Activated gamma-delta T cell treated with anti-CD3 and anti-CD28 coated beads, Interleukin-2, amount 50 U/mL, for 16 hours (primary cell): ENCODE measurements at places on chromosomes 7 and 10.

- no peak for DNase-seq
These were observed 69.8 kb downstream of the DOCK4 start for GRCh38 chr7:112136271-112137008.

- no peak for DNase-seq
These were observed 35.3 kb downstream of the COG5 start for GRCh38 chr7:107528461-107528860.

DNA sequence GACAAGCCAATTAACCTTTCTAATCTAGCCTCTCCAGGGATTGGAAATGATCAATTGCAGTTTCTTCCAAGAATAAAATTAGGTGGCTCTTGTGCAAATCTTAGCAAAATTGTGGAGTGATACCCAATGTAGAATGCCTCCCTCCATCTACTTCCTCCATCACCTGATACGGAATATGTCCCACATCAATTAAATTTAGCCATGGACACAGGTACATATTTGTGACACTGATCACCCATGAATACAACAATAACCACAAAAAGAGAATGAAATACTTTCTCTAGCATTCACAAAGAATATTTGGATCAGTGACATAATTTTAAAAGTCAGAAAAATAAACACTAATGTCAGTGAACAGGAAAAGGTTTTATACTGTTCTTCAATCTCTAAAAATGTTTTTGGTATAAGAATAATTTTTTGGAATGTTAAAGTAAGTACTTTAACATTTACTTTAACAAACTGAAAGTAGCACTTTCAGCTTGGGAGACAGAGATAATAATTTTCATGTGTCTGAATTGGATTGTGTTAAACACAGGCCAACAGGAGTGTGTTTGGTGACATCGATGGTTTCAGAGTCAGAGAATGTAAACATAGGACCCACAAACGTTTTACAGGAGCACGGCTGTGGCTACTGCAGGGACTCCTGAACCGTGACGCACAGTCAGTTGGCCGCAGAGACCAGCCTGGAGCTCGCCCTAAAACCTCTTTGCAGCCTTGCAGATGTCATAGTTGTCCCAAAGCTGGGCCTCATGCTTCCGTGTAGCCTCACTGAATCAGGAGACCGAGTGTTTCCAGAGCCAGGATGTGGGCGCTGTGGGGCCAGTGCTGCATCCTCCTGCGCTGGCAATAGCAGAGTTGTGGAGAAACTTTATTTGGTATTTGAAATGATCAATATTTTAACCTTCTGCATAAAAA lies 7.2 kb downstream of the RBM20 start:
- no peak for DNase-seq

DNA sequence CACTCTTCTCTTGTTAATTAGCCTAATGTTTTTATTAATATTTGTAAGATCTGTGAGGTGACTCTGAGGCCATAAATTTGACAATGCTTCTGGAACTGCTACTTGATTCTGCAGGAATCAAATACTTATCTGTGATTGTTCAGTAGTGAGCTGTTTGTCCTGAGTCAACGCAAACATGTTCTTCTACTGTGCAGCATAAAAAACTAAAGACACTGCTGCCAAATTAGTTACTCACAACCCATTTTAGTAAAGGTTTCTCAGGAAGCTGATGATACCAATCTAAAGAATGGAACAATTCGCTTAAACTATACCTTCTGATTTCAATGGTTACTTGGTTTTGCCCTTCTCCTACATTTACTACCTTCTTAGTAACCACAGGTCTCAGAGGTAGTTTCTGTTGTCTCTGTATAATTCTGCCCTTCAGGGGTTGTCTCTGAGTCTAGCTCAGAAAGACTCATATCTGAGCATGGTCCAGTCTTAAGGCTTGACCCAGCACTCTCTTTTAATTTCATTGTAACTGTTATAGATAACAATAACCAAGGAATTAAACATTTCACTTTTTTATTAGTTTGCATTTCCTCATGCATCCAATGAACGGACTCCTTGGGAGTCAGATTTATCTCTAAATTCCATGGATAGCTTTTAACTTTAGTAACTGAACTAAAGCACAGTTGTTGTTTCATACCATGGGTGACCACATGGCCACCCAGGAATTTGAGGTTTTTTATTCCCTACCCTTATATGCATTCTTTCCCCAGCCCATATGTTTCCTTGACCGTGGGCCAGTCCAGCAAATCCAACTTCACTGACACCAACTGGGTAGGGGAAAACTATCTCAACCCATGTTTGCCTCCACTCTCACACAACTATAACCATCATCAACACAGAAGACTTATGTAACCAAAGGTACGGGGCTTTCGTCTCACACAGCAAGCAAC lies 309.5 kb upstream of the TEX47 start:
- DNase-seq = no peak

GRCh38 chr10:80459047-80459865 lies 5.1 kb downstream of the TSPAN14 start:
- peak; percentile 55 for DNase-seq
